Stimulated activated CD8-positive, alpha-beta memory T cell treated with anti-CD3 and anti-CD28 coated beads, Interleukin-2, amount 100 ng/mL, for 1 hour (primary cell): ENCODE measurements at places on chromosomes 7 and 10.

- no peak for DNase-seq
Measured at GRCh38 chr7:64626083-64626469, 39.9 kb upstream of the ZNF107 start.

GRCh38 chr7:154853727-154854095, 149.2 kb downstream of the PAXIP1 start:
- DNase-seq, result no peak

GRCh38 chr7:108561047-108561619, 8.4 kb downstream of the THAP5 start:
- no peak for DNase-seq

- DNase-seq, result no peak
Measured at GRCh38 chr7:90303241-90303640, 17.9 kb downstream of the FAM237B start.

GRCh38 chr10:23408330-23408976, 30.4 kb upstream of the OTUD1 start:
- no peak for DNase-seq
